ENCODE measurements at places on chromosomes 13 and 19.
A peak's percentile ranks its signal among the peaks of the same experiment; 100 is the strongest.

DNA sequence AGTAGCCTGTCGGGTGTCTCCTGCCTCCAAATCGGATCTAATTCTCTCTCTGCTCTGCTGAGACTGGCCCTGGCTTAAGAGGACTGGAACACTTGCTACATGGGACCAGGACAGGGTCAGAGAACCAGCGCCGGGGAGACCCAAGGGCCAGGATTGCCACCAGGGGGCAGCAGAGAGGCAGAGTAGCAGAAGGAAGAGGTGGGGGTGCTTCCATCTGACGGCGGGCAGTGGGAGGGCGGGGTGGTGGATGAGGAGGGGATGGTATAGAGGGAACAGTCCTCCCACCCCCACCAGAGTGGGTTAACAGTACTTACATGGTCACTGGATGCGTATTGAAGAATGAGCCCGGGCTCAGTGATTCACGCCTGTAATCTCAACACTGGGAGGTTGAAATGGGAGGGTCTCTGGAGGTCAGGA, 11.9 kb downstream of the SELENOW start:
- peak; percentile 34 for DNase-seq

DNA sequence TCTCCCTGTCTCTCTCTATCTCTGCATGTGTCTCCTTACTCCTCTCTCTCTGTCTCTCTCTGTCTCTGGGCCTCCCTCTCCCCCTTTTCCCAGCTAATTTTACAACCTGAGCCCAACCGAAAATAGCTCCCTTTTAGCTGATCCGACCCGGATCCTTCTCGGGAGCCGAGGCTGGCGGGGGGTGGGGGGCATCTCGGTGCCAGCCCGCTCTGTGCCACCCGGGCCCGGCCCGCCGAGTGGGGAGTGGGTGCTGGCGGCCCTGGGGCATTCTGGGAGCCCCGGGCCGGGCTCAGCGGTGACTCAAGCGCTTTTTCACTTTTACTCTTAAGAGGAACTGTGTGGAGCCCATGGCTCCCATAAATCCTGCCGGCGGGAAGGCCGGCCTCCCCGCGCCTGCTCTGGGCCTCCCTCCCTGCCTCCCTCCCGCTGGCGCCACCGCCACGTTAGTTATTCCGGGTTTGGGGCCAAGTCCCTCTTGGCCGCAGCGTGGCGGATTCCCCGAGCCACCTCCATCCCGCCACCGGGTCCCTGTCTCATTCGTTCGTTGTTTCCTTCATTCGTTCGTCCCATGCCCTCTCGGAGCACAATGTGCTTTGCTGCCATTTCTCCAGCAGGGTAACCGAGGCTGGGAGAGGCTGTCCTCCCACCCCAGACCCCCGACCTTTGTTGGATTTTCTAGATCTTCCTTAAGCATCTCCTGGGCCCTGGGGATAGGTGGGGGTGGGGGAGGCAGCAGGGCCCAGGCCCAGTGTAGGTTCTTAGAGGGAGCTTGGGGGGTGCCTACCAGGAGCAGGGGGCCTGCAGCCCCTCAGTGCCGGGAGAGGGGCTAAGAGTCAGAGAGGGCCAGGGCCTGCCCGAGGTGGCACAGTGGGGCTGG, 3.2 kb downstream of the NFIC start:
- DNase-seq: no peak

DNA sequence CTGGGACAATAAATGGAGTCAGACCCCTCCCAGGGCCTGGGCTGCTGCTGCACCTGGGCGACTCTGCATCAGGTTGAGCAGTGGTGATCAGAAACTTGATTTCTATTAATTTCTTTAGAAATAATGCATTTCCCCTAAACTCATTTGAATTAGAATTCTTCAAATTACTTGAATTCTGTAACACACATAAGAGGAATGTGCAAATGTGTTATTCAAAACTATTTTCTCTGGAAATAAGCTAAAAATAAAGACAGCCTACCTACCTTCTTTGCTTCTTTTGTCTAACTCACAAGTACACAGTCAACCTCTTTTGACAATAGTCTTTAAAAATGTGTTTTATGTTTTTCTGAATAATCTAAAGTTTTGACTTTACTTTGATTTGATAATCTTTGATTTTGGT, 433.0 kb downstream of the KLF12 start:
- DNase-seq: no peak

DNA sequence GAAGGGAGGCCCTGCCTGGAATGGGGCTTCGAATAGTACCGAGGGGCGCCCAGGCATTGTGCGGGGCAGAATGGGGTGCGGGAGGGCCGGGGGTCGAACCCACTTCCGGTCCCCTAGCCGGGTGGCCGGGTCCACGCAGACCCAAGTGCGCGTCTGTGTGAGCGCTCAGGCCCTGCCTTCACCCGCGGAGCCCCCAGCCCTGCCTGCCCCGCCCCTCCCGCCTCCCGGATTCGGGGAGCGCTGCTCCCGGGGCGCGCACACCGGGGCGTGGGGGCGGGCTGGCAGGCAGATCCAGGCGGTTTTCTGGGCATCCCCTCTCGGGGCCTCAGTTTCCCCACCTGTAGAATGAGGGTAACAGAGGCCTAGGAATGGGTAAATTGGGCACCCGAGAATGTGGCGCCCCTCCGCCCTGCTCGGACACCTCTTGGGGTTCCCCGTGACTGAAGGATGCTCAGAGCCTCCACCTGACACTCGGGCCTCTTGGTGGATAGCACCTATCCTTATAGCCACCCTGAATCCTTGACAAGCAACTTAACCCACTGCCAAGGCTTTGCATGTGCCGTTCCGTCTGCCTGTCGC, 682 bp downstream of the PIK3R2 start:
- no peak for DNase-seq

GRCh38 chr13:110116072-110116487, 190.9 kb downstream of the COL4A1 start:
- DNase-seq: no peak

GRCh38 chr13:113449693-113450347, 3.5 kb downstream of the ADPRHL1 start:
- no peak for DNase-seq

DNA sequence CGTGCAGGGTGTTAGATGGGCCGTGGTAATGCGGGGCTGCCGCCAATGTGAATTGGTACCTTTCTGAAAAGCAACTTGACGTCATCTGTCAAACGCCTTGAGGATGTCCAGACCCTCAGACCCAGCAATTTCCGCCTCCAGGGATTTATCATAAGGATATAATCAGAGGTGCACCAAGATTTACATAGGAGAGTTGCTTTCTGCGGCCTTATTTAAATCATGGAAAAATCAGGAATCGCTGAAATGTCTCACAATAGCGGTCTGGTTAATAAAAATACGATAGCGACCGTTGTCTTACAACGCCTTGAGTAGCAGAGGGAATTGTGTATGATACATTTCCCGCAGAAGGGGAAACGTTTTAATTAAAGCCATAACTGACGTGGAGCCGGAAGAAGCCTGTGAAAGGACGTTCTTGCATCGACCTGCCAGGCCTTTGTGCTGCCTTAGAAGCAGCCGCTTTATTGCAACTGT, 32.3 kb upstream of the NDUFS7 start:
- DNase-seq: no peak

Data from NCI-H526 treated with DMSO at 0.1 percent for 48 hours (cell line).